Stimulated activated naive CD4-positive, alpha-beta T cell (primary cell): ENCODE measurements at places on chromosomes 4 and X.

GRCh38 chr4:4217113-4217512, 9.6 kb downstream of the OTOP1 start:
- DNase-seq = no peak

DNA sequence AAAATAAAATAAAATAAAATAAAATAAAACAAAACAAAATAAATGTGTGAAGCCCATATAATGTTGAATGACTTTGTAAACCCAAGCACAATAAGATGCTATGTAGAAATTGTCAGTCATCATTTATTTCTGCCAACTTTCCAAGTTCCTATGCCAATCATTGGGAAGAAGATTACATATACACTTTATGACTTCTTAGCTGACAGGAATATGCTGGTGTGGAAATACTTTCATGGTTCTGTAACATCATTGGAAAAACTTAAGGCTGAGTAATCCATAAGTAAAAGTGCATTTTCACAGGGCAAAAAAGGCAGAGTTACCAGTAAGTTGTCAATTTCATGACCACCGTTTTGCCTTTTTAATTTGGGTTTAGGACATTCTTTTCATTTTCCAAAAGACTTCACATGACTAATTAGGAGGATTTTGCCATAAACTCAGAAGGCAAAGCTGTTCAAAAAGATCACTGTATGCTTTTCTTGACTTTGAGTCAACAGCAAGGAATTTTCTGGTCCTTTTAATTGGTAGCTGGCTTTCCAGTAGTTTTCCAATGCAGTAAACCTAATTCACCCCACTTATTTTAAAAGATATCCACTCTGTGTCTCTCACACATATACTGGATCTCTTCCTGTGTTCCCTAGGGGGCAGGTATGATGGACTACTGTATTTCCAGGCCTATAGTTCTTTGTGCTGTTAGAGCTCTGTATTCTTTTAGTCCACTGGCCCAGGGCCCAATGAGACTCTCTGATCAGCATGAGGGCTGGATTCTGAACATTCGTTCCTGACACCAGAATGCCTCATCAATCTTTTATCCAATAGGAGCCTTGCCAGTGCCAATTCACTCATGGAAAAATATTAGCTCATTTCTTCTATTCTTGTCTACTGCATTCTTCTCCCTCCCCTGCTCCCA, 26.2 kb upstream of the SCRG1 start:
- DNase-seq = no peak

DNA sequence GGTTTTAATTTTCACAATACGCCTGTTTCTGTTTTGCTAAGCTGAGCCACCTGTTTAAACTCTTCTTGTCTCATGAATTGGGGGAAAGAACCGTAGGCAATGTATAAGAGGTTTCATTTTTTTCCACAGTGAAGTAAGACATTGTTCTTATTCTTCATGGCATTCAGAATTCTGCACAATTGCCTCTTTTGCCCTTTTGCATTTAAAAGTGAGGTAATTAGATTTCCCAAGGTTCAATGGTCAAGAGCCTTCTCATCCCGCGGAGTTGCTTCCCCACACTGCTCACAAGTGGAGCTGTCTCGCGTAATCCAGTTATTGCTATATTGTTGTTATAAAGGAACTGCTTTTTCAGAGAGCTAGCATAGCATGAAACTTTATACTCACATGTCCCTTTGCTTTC, 90.9 kb upstream of the SPRY1 start:
- no peak for DNase-seq

GRCh38 chrX:71298119-71298518, 3.4 kb upstream of the ITGB1BP2 start:
- DNase-seq = no peak

- no peak for DNase-seq
These were observed 2183.9 kb upstream of the TENM3 start for GRCh38 chr4:180059216-180059881.

DNA sequence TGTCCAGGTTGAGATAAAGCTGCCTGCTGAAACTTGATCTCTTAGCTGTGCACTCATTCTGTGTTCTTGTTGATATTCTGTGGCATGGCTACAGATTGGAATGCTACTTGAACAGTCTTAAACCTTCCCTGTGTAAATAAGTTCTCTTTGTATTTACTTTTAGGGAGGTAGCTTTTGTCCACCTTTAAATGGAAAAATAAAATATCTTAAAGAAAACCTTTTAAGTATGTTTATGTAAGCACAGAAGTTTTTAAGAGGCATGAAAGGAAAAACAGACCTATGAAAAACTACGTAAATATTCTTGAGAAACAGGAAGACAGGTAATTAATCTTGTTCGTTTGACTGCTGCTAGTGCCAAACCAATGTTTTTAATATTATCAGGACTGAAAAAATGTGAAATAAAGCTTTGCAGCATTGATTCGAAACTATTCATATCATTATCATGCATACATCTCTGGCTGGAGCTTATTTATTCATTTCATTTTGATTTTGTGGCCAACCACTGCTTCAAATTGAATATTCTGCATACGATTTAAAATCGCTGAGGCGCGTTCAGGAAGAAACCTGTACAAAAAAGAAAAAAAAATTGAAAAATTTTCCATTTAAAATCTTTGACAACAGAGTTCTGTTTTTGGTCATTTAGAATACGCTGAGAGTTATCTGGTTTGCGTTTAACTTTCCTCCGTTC, 17.8 kb downstream of the HSD17B13 start:
- no peak for DNase-seq

DNA sequence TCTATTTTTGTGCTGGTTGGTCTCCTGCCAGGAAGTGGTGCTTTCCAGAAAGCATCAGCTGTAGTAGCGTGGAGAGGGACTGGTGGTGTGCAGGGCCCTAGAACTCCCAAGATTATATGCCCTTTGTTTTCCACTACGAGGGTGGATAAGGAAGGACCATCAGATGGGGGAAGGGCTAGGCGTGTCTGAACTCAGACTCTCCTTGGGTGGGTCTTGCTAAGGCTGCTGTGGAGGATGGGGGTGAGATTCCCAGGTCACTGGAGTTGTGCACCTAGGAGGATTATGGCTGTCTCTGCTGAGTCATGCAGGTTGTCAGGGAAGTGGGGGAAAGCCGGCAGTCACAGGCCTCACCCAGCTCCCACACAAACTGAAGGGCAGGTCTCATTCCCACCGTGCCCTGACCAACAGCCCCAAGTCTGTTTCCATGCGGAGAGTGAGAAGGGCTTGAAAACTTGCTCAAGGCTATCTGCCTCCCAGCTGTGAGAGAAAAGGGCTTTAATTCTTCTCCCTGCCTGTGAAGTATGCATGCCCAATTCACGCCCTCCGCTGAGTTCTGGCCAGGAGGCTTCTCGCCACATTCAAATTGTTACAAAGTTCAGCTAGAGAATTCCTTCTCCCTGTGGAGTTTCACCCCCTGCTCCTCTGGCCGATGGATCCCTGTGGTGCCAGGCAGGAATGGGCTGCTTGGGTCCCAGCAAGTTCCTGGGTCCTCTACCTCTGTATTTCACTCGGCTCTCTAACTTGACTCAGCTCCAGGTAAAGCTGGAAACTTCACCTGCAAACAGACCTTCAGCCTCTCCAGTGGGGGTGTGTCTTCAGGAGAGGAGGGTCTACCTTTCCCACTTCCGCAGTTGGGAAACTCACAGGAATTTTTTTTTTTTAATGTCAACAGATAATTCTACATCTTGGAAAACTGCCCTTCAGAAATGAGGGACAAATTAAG, 7.7 kb upstream of the CSTF2 start:
- no peak for DNase-seq

GRCh38 chr4:2254665-2255500, 7.0 kb downstream of the MXD4 start:
- DNase-seq = no peak
